ENCODE measurements at places on chromosomes 3 and 15. TPM values are rescaled to one million over a fixed set of nuclear protein-coding genes. Genes with fewer than 3 reads are reported as not detected.

- H3K4me3 ChIP-seq: no peak overlapping the region
- peaks cover 2% of the 10 kb centered on the region for H3K36me3 ChIP-seq
- H3K4me1 ChIP-seq: peaks cover 14% of the 10 kb centered on the region
- H3K27ac ChIP-seq: no peak overlapping the region
- H3K27me3 ChIP-seq: no peaks in the 10 kb centered on the region
These were observed 13.4 kb downstream of the IFT57 start for GRCh38 chr3:108208831-108209230.

DNA sequence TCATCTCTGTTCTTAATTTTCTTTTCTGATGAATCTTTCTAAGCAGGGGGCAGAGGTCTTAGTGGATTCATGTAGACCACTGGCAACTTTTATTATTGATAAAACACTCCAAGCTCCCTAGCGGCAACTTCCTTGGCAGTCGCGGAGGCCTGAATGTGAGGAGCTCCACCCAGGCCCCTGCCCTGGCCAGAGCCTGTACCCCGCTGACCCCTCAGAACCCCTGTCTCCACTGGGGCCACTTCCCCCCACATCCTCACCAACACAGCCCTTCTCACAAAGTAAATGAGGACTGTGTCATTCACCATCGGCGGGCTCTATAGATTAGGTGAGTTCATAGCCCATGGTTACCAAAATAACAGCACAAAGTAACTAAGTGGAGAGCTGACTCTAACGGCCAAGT, 111.6 kb downstream of the TPRA1 start:
- no peaks in the 10 kb centered on the region for H3K36me3 ChIP-seq
- peaks cover 31% of the 10 kb centered on the region for H3K4me1 ChIP-seq
- H3K4me3 ChIP-seq: no peak overlapping the region
- H3K27ac ChIP-seq: no peak overlapping the region

DNA sequence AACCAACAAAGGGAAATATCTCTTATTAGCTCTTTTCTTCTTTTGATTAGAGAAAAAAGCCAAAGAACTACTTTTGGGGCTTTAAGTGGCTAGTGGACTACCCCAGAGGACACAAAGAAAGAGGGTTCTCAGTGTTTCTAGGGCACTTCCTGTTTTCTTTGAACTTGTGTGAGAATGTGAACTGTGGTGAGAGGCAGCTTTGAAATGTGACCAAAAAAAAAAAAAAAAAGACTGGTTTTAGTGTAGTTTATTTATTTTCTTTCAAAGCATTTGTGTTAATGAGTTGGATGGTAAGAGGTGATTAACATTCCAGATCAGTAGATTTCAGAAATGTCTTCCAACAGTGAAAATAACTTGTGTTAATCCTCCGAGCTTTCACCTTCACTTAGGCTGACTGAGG, 32.4 kb downstream of the SELENOT start:
- peaks cover 27% of the 10 kb centered on the region for H3K4me1 ChIP-seq
- H3K27ac ChIP-seq: peak overlapping the region; percentile 87
- H3K4me3 ChIP-seq: peak overlapping the region; percentile 59
- H3K27me3 ChIP-seq: no peaks in the 10 kb centered on the region
- H3K36me3 ChIP-seq: peaks cover 3% of the 10 kb centered on the region
- no peak for DNase-seq

DNA sequence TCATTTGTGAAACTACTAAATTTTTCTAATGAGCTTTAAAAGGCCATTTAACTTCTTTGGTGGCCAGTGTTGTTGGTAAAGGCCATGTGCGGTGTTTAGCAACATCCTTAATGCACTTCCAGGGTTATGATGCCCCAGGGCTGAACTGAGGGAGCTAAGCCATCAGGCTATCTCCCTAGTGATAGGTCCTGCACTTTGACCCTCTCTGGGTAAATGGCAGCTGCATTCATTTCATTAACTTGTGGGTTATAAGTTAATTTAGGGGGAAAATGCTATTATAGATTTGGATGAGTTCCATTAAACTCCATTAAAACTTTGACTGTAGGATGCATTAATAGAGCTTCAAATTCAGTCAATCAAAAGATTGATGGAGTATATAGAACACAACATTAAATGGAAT, 366.7 kb upstream of the ZNF717 start:
- no peak overlapping the region for H3K4me3 ChIP-seq
- no peaks in the 10 kb centered on the region for H3K36me3 ChIP-seq
- no peaks in the 10 kb centered on the region for H3K27me3 ChIP-seq
- no peak overlapping the region for H3K27ac ChIP-seq
- H3K4me1 ChIP-seq: no peaks in the 10 kb centered on the region

GRCh38 chr15:74182131-74182530, 8.6 kb downstream of the ISLR start:
- no peak for DNase-seq
- no peak overlapping the region for H3K27ac ChIP-seq
- H3K36me3 ChIP-seq: no peaks in the 10 kb centered on the region
- peaks cover 18% of the 10 kb centered on the region for H3K4me1 ChIP-seq
- no peaks in the 10 kb centered on the region for H3K27me3 ChIP-seq
- H3K4me3 ChIP-seq: no peak overlapping the region

GRCh38 chr3:13014755-13015285, 58.4 kb downstream of the IQSEC1 start:
- peaks cover 78% of the 10 kb centered on the region for H3K4me1 ChIP-seq
- H3K36me3 ChIP-seq: peaks cover 2% of the 10 kb centered on the region
- H3K27ac ChIP-seq: peak overlapping the region; percentile 87
- no peaks in the 10 kb centered on the region for H3K27me3 ChIP-seq
- no peak for DNase-seq
- H3K4me3 ChIP-seq: peak overlapping the region; percentile 89

DNA sequence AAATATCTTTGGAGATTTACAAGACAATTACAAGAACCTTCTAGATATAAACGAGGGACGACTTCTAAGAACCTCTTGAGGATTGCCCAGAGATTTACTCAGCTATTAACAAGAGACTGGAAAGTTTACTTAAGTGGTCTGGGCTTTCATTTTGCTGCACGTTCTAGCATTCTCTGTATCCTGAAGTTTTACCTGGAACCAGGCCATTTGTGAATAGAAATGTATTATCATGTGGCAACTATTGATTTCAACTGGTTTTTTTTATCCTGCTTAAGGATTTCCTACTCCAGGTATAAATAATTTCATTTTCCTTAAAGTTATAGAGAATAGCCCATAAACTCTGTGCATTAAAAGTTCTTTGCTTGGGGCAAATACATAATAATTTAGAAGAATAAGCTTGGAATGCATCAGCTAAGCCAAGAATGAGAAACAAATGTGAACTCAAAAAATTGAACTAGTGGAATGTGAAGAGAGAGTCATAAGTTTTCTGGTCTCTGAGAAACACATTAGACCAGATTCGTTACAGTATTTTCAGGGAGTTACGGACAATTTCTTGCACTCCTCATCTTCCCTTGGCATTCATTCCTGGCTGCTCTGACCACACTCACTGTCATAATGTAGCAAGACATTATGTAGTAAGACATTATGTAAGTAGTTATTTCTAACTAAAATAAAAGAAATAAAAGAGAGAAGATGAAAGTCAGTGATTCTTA, 1.3 kb downstream of the AQP9 start:
- DNase-seq: no peak
- H3K36me3 ChIP-seq: no peaks in the 10 kb centered on the region
- H3K27ac ChIP-seq: no peak overlapping the region
- H3K27me3 ChIP-seq: peaks cover 30% of the 10 kb centered on the region

Gene TRH
- not detected for total RNA-seq

Gene SI
- not detected for total RNA-seq

Gene STRA6
- total RNA-seq: 0.46 TPM
